ENCODE measurements at places on chromosomes 1 and 21.

- no peak for DNase-seq
- H3K4me3 ChIP-seq = no peak overlapping the region
- H3K27ac ChIP-seq = no peak overlapping the region
- H3K4me1 ChIP-seq = no peaks in the 10 kb centered on the region
- no peaks in the 10 kb centered on the region for H3K27me3 ChIP-seq
These were observed 14.9 kb downstream of the MIA3 start for GRCh38 chr1:222632749-222633148.

DNA sequence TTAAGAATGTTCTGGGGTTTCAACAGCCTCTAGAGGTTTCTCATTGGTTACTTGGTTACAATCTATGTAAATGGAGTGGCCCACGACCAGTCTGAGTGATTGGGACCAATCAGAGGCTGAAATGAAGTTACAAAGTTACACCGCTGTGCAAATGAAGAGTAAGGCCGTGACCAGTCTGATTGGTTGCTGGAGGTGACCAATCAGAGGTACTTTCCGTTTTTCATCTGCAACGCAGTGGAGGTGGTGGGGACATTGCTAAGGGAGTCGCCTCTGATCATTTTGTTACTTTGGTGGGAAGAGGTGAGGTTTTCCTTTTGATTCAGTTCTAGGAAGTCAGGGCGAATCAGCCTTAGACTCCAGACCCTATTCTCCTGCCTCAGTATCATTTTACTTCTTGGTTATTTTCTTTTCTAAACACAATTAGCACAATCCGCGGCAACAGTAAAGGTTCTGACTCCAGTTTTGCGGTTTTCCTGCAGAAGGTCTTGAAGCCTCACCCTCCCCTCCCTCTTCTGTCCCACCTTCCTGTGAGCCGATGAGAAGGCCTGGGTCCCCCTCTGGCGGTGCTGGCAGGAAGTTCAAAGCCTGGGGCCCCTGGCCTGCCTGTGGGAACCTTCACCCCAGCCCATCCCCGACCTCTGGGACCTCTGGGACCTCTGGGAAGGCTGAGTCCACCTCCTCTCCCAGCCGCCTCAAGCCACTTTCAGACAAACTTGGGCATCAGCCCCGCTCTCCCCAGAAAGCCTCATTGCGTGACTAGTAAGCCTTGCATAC lies 38.7 kb upstream of the TTC34 start:
- H3K4me3 ChIP-seq = no peak overlapping the region
- H3K27ac ChIP-seq = no peak overlapping the region
- no peaks in the 10 kb centered on the region for H3K36me3 ChIP-seq
- H3K4me1 ChIP-seq = no peaks in the 10 kb centered on the region

- H3K27me3 ChIP-seq = peaks cover 31% of the 10 kb centered on the region
- DNase-seq = peak; percentile 48
- no peak overlapping the region for H3K27ac ChIP-seq
- peak overlapping the region; percentile 74 for H3K4me3 ChIP-seq
- H3K4me1 ChIP-seq = peaks cover 38% of the 10 kb centered on the region
These were observed 5.5 kb downstream of the RNF223 start for GRCh38 chr1:1068517-1069055.

DNA sequence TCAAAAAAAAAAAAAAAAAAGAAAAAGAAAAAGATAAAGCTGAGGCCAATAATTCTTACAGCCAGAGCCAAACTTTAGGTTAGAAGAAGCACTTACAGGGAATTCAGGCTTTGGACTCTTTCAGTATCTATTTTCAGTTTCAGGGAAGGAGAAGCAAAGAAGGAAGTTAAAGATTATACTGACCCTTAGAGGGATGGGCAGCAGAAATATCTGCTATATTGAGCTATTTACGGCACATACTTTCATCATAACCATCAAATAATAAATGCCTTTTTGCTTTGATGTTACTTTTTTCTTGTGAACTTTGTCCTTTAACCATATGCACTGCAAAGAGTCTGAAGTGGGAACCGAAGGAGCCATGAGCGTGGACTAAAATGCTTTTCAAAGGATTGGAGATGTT lies 42.0 kb downstream of the TM2D1 start:
- no peak overlapping the region for H3K4me3 ChIP-seq
- H3K27me3 ChIP-seq = no peaks in the 10 kb centered on the region

- no peak for DNase-seq
- peaks cover 3% of the 10 kb centered on the region for H3K27me3 ChIP-seq
- H3K4me1 ChIP-seq = peaks cover 6% of the 10 kb centered on the region
- H3K4me3 ChIP-seq = no peak overlapping the region
These were observed 119.7 kb upstream of the ZNF648 start for GRCh38 chr1:182181167-182181572.

DNA sequence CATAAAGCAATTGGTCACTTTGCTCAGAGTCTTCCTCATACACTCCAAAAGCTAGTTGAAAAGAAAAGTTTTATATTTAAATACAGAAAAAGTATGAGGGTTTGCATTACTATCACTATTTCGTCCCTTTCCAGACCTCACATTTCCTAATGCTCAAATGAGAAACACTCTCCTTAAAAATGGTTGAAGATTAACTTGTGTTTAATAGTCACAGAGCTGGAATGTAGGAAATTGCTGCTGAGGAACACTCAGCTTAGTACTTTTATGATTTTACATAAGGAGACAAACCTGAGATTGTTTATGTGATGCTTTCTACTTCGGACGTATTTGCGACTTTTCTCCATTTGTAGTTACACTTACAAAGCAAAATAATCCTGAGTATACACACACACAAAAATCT lies 39.8 kb downstream of the MYSM1 start:
- H3K36me3 ChIP-seq = peaks cover 55% of the 10 kb centered on the region
- H3K27me3 ChIP-seq = no peaks in the 10 kb centered on the region
- no peak overlapping the region for H3K4me3 ChIP-seq
- peaks cover 34% of the 10 kb centered on the region for H3K4me1 ChIP-seq
- no peak overlapping the region for H3K27ac ChIP-seq

- H3K36me3 ChIP-seq = no peaks in the 10 kb centered on the region
- H3K4me3 ChIP-seq = no peak overlapping the region
- H3K4me1 ChIP-seq = peaks cover 6% of the 10 kb centered on the region
- DNase-seq = no peak
These were observed 17.3 kb upstream of the NMNAT2 start for GRCh38 chr1:183435497-183435896.

DNA sequence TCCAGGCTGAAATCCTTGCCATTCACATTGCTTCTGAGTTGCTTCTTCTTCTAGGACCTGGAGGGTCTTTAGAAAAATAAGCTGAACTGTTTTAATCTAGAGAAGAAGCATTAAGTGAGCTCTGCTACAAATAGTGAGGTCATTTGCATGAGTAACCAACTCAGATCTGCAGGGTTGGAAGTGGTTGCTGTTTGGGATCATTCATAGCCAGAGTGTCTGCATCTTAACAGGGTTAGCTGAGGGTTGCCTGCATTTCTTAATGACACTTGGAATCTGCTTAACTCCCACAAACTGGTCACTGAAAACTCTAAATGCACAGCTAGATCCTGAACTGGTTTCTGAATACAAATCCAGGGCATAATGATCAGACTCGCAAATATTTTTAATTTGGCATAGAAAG lies 9.9 kb downstream of the CNIH3 start:
- no peak overlapping the region for H3K27ac ChIP-seq
- H3K36me3 ChIP-seq = peaks cover 13% of the 10 kb centered on the region
- no peak overlapping the region for H3K4me3 ChIP-seq

DNA sequence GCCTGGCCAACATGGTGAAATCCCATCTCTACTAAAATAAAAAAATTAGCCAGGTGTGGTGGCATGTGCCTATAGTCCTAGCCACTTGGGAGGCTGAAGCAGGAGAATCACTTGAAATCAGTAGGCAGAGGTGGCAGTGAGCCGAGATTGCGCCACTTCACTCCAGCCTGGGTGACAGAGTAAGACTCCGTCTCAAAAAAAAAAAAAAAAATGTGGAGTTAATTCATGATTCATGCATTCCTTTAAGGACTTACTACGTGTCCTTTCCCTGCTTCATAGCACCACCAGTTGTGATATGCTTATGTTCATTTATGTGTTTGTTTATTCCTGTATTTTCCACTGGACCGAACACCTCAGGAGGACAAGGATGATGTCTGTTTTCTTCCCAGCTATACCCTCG lies 12.7 kb upstream of the PRELP start:
- H3K4me3 ChIP-seq = no peak overlapping the region
- H3K27me3 ChIP-seq = peaks cover 21% of the 10 kb centered on the region
- H3K4me1 ChIP-seq = peaks cover 50% of the 10 kb centered on the region
- no peak for DNase-seq

DNA sequence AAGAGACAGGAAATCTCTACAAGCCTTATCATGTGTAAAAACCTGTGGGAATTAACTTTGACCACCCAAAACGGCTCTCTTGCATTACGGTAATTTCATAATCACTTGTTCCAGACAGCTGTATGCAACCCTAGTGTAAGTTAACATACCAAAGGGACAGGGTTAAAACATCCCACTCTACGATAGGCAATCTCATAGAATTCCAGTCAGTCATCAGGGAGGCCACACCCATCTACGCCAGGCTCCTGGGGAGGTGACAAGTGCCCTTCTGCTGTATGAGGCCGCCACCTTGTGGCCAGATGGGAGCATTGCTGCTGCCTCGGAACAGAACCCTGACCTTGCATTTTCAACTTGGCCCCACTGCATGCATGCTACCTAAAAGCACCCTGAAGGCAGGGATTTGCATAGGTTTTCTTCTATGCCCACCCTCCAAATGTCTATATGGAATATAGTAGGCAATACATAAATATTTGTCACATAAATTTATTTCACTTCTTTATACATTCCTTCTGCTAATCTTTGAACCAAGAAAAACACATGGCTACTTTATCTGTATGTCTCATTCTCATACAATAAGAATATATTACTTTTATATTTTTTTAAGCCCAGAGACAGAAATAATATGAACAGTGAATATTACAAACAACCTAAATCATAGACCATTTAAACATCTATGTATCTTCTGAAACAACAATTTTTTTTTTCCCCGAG lies 12.6 kb downstream of the HSF2BP start:
- H3K4me1 ChIP-seq = peaks cover 30% of the 10 kb centered on the region
- no peaks in the 10 kb centered on the region for H3K36me3 ChIP-seq
- no peak overlapping the region for H3K4me3 ChIP-seq
- peak; percentile 89 for DNase-seq
- no peak overlapping the region for H3K27ac ChIP-seq

DNA sequence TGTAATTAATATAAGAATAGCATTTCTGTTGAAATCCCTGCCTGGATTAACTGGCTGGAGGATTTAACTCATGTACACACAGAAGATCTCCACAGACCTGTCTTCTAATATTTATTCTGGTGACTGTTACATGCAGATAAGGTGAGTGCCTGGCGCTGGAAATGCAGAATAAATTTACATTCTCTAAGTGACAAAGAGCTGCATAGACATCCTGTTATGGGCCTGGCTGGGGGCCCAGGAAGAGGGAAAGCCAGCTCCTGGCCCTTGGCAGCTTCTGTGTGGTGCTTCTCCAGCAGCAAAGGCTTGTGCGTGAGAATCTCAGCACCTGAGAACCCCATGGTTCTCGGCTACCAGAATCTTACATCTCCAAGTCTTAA lies 446.6 kb downstream of the PTPRU start:
- H3K4me3 ChIP-seq = no peak overlapping the region
- no peak for DNase-seq
- H3K4me1 ChIP-seq = peaks cover 53% of the 10 kb centered on the region
- no peak overlapping the region for H3K27ac ChIP-seq
- H3K36me3 ChIP-seq = no peaks in the 10 kb centered on the region

GRCh38 chr1:42456754-42457089 lies 379 bp downstream of the PPCS start:
- no peaks in the 10 kb centered on the region for H3K27me3 ChIP-seq
- peak overlapping the region; percentile 86 for H3K4me3 ChIP-seq
- H3K27ac ChIP-seq = peak overlapping the region; percentile 36
- no peak for DNase-seq
- H3K4me1 ChIP-seq = peaks cover 23% of the 10 kb centered on the region

Data from nephron progenitor cell (in vitro differentiated cells).